ENCODE measurements at places on chromosomes 12 and 14. TPM values are rescaled to one million over a fixed set of nuclear protein-coding genes. Genes with fewer than 3 reads are reported as not detected.

PPM1H gene
- 2.6 TPM for total RNA-seq

- DNase-seq, result no peak
These were observed 325.0 kb upstream of the TBX3 start for GRCh38 chr12:115008929-115009328.

MSI1 gene
- total RNA-seq, result not detected

- DNase-seq, result no peak
These were observed 17.2 kb upstream of the OAS2 start for GRCh38 chr12:112961074-112961473.

DNA sequence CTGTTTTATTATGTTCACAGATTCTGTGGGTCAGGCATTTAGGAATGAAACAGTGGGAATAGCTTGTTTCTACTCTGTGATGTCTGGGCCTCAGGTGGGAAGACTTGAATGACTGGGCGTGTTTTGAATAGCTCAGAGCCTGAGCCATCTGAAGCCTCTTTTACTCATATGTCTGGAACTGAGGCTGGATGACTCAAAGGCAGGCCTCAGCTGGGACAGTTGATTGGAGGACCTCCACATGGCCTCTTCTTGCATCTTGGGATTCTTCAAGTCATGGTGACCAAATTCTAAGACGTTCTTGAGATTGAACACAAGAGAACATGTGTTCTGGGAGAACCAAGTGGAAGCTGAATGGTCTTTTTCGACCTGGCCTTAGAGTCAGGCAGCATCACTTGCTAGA is 45.8 kb upstream of the TBX3 start:
- DNase-seq, result no peak

GRCh38 chr12:62472472-62472871 is 5.8 kb downstream of the MON2 start:
- no peak for DNase-seq

RPS6KL1 gene
- total RNA-seq, result 20.7 TPM

TC2N gene
- total RNA-seq, result 35.2 TPM

DNA sequence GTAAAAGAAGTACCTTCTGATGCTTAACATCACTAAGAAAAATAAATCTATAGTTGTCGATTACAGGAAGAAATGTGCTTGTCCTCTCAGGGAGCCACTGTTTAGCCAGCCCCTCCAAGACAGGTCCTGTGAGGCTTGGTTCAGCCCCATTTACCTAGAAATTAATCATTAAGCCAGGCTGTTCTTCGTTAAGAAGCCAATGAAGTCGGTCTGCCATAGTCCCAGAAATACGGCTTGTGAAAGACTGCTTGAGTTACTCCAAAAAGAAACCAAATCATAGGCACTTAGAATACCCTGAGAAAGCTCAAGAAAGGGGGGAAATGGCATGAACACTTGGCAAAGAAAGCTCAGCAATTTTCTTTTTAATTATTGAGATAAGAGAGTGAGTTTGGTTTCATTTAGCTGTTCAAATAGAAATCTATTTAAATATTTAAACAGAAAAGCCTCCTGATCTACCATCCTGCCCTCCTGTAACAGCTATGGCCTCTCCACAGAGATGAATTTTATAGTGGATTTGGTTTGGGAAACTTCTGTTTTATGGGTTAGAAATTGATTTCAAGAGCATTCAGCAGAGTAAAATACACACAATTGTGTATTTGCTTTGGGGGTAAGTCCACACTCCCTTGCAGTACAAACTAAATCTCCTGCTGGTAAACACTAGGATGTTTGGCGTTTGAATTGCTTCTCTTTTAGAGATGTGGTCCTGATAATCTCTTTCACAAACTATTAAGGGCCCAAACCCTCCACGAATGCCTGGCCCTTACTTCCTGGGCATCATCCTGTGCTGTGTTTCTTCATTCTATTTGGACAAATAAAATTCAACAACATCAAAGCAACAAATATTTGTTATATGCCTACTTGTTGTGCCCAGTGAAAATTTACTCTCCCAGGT is 234.4 kb downstream of the SEC23A start:
- DNase-seq, result no peak

DNA sequence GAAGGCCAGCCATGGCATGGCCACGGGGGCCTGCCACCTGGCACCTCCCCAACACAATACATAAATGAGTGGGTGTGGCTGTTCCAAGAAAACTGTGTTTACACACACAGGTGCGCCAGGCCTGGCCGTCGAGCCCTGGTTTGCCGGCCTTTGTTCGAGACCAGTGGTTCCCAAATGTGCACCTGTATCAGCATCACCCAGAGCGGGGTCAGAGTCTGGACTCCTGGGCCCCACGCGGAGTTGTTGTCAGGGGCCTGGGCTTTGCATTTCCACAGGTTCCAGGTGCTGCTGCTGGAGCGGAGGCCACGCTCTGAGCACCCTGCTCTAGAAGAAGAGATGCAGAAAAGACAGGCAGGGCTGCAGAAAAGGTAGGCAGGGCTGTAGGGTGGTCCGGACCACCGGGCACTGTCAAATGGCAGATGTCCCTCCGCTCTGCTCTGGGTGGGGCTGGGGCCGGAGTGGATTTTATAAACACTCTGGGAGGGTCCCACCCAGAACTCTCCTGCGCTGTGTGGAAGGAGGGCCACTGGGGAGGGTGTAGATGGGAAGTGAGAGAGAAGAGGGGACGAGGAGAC is 4.2 kb upstream of the ASPG start:
- DNase-seq, result no peak

GRCh38 chr14:66717561-66718140 is 209.7 kb downstream of the GPHN start:
- no peak for DNase-seq

ACRBP gene
- 2.3 TPM for total RNA-seq

RFX4 gene
- not detected for total RNA-seq

DNA sequence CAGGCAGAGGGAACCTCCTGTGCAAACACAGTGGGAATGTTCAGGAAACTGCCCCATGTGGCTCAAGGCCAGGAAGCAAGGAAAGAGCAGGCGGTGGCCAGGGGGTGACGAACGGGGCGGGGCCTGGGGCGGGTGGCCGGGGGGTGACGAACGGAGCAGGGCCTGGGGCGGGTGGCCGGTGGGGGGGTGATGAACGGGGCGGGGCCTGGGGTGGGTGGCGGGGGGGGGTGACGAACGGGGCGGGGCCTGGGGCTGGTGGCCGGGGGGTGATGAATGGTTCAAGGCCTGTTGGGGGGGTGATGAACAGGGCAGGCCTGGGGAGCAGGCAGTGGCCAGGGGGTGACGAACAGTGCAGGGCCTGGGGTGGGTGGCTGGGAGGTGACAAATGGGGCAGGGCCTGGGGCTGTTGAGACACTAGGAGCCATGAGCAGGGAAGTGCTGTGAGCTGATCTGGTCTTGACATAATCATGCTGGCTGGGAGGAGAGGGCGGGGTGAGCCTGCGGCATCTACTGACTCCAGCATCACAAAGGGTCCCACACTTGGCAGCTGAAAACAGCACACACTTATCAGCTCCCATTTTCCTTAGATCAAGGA is 62.7 kb upstream of the FBRSL1 start:
- DNase-seq, result no peak

OR4E2 gene
- not detected for total RNA-seq

KIAA0586 gene
- 27.3 TPM for total RNA-seq

SLC25A47 gene
- 2.5 TPM for total RNA-seq

DHRS2 gene
- 0.90 TPM for total RNA-seq

LRTM2 gene
- total RNA-seq, result not detected

SERPINA3 gene
- total RNA-seq, result 243 TPM

DNA sequence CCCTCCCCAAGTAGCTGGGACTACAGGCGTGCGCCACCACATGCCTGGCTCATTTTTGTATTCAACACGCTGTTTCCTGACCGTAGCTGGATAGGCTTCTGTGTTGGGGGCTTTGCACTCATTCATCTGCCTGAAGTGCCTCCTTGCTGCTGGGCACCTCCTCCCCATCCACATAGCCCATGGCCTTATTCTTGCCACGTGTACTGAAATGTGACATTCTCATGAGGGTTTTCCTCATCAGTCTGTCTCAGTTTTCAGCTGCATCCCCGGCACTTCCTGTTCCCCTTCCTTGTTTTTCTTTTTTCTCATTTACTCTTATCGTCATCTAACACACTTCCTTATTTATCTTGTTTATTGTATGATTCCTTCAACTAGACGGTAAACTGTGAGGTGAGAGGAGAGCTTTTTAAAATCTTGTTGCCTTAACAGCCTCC is 36.6 kb downstream of the RCOR1 start:
- DNase-seq, result no peak

KDM5A gene
- 67.3 TPM for total RNA-seq

RFLNA gene
- 18.1 TPM for total RNA-seq

DNA sequence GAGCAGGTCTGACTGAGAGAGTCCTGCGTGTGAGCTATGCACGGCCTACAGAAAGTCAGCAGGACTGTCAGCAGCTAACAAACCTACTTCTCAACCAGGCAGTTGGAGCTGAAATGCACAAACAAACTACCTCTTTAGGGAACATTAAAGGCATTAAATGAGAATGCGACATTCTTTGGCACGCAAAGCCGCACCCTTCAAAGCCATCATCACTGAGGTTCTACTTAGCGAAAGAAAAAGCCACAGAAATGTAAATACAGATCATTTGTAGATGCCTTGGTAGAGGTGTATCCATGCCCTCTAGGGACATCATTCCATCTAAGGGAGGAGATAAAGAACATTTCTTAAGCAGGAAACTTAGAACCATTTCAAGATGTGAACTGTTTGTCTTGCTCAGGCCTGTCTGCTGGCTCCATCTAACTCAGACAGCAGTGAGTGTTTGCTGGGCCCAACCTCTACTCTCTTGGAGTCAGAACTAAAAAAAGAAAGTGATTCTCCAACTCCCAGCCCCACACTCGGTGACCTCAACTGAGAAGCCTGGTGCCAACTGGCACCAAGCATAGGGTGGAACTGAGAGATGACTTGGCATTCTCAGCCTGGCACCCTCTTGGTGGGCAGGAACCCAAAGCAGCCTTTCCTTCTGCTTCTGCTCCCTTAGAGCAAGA is 63.5 kb upstream of the MBIP start:
- no peak for DNase-seq

KIF5A gene
- total RNA-seq, result 4.8 TPM

GRCh38 chr14:74302152-74302628 is 544 bp downstream of the ABCD4 start:
- DNase-seq, result no peak

DNA sequence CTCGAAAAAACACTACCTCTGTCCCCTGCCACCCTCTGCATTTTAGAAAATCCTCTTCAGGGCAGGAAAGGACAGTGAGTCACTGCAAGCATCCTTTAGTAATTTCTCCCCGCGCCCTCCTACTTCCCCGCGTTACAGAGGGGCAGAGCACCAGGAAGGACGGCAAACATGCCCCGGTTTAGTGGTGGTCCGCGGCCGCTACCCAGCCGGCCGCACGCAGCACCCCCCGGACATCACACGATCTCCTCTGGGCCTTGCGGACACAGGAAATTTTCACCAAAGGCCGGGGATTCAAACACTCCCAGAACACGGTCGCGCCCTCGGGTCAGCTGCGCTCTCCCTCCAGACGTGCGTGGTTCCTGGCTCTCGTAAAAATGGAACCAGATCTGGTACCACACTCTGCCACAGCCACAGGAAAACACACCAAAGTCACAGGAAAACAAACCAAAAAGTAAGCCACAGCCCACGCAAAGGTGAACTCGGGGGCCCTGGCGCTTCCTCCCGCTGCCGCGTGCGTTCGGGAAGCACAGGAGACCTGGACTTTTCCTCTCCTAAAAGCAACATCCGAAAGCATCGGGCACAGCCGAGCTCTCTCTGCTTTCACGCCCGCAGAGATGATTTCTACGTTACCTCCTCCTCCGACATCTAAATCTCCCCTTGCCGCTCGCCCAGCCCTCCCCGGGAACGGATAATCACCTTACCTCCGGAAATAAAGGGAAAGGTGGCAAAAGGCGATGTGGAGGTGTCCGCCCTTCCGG is 839 bp downstream of the SLC38A1 start:
- DNase-seq, result no peak

GRCh38 chr14:80940146-80940545 is 1.4 kb downstream of the CEP128 start:
- DNase-seq, result no peak

DNA sequence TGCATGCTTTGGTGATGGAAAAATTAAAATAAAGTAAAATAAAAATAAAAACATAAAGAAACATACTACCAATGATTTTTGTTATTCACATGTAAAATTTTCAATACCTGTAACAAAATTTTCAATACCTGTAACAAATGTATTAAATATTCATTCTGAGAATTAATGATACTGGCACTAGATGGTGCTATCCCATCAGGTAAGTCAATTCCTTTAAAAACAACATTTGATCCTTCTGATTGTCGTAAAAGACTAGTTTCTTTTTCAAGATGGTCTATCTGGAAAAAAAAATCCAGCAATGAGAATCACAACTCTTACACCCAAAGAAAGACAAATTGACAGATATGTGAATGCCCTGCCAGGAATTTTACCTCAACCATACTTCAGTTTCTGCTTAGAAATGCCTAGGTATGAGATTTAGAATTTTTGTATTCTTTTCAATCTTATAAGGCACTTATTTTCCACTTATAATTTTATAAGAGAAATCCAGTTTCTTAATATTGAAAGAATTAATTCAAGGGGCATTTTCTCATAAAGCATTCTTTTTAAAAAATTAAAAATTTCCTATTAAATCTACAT is 30.7 kb downstream of the CEP290 start:
- DNase-seq, result no peak

ZNF605 gene
- total RNA-seq, result 9.0 TPM

DNA sequence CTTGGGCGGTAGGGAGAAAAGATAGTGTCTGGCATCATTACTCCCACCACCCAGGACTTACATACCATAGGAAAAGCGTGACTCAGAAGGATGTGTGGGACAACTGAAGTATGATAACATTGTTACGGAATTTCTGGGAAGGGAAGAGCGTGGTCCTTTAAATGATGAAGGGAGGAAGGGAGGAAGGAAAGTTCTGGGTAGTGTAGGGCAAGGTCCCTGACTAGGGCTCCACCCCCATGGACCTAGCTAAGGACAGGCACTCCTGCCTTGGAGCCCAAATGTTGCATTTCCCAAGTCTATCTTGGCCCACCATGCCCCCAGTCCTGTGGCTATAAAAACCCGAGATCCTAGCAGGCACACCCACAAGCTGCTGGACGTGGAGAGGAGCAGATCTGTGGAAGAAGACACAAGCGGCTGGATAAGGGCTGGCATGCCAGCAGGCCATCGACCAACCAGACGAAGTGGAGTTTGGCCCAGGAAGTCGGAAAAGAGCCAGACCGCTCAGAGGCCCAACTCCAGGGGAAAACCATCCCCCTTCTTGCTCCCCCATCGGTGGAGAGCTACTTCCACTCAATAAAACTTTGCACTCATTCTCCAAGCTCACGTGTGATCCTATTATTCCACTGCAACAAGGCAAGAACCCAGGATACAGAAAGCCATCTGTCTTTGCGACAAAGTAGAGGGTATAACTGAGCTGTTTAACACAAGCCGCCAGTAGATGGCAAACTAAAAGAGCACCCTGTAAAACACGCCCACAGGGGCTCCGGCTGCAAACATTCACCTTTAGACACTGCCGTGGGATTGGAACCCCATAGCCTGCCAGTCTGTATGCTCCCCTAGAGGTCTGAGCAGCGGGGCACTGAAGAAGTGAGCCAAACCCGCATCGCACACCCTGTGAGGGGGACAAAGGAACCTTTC is 23.0 kb upstream of the RAB21 start:
- DNase-seq, result no peak
